ENCODE measurements at places on chromosomes 5 and 9.

DNA sequence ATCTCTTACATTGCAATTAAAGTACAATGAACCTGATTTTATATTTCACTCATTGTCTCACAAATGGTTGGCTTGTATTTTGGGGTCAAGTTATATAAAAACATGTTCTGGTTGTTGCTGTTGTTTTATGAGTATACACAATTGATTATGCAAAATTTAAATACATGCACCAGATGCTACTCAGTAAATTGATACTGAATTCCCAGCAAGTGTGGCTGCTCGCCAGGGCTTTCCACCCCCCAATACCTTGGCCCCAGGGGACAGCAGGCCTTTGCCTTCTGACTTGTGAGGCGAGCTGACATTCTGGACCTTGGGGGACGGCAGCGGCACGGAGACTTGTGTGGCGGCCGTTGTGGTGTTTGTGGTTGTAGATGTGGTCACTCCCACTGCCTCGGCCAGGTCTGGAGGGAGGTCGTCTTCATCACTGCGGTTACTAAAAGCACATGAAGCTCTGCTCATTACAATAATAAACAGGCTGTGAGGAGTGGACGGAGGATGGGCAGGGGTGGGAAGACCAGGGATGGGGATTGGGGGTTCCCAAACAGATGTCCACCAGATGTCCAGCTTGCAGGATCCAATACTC lies 27.0 kb upstream of the FRRS1L start:
- DNase-seq, result no peak

GRCh38 chr5:87195104-87195591 lies 72.5 kb upstream of the RASA1 start:
- no peak for DNase-seq

DNA sequence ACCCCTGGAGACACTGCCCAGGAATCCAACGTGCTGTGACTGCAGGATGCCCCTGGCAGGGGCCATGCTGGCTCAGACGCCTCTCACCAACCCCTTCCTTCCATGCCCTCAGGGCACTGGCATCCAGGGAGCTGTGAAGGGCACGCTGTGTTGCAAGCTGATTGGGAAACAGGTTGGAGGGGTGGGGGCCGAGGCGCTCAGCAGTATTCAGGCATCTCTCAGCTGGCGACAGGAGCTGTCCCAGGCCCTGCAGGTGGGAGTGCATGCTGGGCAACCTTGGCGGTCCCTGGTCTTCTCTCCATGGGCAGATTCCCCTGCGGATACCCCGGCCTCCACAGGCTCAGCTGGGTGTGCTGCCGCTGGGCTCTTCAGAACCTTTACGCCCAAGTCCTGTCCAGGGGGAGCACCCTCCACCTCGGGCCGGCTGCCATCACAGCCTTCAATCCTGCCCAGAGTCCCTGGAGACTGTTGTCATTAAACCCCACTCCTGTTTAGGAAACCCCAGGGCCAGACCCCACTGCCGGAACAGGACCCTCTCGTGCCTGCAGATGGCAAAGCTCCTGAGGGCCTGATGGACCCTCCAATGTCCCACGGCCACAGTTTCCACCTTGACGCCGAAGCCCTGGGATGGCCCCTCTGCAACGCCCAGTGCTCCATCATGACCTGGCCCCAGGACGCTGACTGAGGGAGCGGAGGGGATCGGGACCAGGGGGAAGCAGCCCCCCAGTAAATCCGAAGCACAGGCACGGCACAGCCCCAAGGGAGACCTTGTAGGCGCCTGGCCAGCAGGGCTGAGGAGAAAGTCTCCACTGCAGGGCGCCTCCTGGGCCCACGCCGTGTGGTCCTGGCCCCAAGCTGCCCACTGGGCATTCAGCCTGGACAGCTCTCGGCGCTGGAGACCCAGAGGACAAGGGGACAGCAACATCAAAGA lies 9.3 kb downstream of the TPPP start:
- no peak for DNase-seq

DNA sequence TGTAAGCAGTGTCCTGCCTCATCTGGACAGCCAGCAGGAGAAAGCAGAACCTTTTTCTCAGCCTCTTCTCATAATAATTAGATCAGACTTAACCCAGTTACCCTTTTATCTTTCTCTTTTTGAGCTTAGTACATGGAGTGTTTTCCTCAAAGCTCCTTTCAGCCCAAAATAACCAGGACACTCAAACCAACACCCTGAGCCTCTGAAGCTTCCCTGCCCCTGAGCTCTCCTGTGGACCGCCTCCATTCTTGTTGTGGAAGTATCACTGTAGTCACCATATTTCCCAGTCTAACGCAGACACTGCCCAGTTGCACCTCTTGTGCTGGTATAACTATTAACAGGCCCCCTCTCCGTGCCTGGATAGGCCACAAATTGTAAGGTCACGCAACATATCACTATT lies 53.8 kb upstream of the ZNF622 start:
- no peak for DNase-seq

DNA sequence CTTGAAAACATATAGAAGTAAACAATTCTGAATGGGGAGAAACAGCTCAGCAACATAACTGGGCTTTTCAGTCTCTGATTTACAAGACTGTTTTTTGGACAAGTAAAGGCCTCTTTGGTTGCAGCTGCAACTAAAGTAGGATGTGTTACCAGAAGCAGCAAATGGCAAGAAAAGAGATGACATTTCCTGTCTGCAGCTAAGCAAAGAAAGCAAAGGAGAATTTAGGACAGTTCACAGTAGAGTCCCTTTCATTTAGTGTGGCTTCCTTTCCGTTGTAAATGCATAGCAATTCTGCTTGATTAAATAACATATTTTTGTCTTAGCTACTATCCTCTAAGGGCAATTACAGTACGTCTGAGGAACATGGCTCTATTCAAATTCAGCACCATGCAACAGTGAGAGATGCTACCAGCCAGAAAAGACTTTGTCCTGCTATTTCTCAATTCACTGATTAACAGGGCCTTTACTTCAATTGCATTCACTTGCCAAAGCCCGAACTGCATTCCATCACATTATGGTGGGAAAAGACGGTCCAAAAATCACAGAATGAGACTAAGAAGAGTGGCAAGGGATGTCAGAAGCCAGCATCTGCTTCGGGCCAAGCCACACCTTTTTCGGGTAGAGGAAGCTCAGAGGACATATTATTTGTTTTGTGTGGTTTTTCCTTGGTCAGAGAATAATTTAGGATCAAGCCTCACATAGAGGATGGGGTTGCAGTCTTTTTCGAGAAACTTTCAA lies 107.7 kb downstream of the SEMA6A start:
- DNase-seq, result no peak

GRCh38 chr5:87361536-87362213 lies 51.1 kb downstream of the CCNH start:
- no peak for DNase-seq

DNA sequence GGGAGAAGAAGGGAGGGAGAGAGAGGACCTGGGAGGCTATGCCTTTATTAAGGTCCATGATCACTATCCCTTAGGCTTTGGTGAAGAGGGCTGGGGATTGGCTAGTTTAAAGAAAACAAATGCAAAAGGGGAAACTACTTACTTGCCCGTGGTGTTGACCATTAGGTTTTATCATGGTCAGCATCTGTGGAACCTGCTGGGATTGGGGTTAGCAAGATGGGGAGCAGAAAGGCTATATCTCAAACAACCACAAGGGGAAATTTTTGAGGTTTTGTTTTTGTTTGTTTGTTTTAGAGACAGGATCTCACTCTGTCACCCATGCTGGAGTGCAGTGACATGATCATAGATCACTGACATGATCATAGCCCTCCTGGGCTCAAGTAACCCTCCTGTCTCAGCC lies 9.0 kb upstream of the RAD23B start:
- no peak for DNase-seq

GRCh38 chr5:180471866-180472265 lies 22.3 kb upstream of the CNOT6 start:
- DNase-seq, result no peak

DNA sequence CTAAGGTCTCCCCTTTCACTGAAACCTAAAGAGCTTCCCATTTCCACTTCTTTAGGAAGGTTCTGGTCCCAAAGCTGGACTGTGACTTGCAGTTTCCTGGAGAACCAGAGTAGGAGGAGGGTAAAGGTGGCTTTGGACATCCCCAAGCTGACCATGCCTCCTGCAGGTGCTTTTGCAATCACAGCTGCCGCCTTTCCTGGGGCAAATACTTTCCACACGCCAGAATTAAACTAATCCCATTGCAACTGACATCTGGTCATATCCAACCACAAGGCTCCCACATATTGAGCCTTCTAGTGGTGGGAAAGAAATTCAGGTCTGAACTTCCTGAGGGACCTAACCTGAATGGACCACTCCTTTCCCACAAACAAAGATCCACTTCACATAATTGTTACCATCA lies 92.7 kb downstream of the NRG2 start:
- no peak for DNase-seq

DNA sequence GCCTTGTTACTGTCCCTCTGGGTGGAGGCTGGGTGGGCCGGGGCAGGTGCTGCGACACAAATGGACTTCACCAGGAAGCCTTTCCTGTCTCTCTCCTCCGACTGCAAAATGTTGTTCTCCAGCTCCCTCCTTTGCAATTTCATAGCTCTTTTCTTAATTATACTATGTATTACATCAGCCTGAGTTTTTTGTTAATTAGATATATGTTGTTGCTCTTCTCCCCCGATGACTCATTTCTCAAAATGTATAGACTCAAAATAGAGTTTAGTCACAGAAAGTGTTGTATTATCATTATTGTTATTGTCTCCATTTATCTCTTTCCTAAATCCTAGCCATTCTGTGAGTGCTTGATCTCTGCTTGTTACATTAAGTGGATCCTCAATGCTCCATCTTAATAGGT lies 122.4 kb upstream of the OSMR start:
- DNase-seq, result no peak

GRCh38 chr5:146515473-146516150 lies 378 bp downstream of the GPR151 start:
- DNase-seq, result no peak

DNA sequence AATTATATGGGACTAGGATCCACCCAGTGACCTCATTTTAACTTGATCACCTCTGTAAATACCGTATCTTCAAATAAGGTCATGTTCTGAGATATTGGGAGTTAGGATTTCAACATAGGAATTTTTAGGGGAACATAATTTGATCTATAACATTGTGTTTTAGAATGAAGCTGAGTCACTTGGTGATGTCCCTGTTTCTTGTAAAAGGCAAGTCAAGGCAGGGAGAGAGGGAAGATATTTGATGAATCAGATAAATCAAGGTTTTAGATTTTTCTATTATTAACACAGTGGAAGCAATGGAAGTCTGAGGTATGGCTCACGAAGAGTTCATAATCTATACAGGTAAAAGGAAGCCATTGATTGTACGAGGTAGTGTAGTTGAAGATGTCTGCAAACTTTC lies 11.8 kb upstream of the GPR151 start:
- no peak for DNase-seq

- no peak for DNase-seq
These were observed 57.0 kb downstream of the ECPAS start for GRCh38 chr9:111427186-111427585.

GRCh38 chr9:138045541-138046490 lies 168.2 kb downstream of the CACNA1B start:
- no peak for DNase-seq

GRCh38 chr5:113435575-113435974 lies 786 bp upstream of the TSSK1B start:
- no peak for DNase-seq

GRCh38 chr5:151150471-151151262 lies 6.9 kb downstream of the ANXA6 start:
- no peak for DNase-seq

DNA sequence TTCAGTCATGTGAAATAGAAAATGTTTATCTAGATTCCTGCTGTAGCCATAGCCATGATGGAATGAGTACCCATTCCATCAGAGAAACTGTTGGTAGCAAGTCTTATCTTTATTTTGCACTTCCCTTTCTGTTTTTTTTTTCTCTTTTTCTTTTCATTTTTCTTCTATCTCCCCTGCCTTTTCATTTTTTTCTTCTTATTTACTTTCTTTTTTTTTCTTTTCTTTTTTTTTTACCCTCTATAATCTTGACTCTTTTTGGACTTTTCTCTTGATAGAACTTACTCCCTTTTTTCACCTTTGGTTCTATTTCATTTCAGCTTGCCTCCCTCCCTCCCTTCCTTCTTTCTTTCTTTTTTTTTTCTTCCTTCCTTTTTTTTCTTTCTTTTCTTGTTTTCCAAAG lies 15.4 kb downstream of the SLC25A46 start:
- DNase-seq, result no peak

GRCh38 chr9:5025416-5025815 lies 40.3 kb downstream of the JAK2 start:
- no peak for DNase-seq

GRCh38 chr5:110054240-110054639 lies 364.5 kb downstream of the MAN2A1 start:
- DNase-seq, result no peak

- DNase-seq, result peak; percentile 9
These were observed 23.7 kb upstream of the TAS2R1 start for GRCh38 chr5:9653811-9654210.

DNA sequence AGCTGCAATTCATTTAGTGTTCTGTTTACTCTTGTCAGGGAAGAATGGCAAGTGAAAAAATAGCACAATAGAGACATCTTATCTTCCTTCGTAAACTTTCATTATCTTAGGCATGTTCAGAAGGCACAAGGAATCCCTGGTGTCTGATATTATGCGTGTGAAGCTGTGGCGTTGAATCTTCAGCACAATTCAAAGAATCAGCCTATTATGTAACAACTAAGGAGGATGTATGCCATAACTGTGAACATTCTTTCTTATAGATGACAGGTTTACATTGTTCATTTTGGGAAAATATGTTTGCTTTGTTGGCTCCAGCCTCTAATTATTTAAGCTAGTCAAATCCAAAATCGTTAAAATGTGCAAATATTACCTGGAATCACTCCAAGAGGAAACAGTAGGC lies 446.1 kb downstream of the ANXA1 start:
- DNase-seq, result no peak

GRCh38 chr5:5419291-5420210 lies 2.9 kb upstream of the ICE1 start:
- DNase-seq, result no peak

All from thoracic aorta (tissue), 2 donors.